ENCODE measurements at places on chromosomes 5 and 9. TPM values are rescaled to one million over a fixed set of nuclear protein-coding genes. Genes with fewer than 3 reads are reported as not detected.

DNA sequence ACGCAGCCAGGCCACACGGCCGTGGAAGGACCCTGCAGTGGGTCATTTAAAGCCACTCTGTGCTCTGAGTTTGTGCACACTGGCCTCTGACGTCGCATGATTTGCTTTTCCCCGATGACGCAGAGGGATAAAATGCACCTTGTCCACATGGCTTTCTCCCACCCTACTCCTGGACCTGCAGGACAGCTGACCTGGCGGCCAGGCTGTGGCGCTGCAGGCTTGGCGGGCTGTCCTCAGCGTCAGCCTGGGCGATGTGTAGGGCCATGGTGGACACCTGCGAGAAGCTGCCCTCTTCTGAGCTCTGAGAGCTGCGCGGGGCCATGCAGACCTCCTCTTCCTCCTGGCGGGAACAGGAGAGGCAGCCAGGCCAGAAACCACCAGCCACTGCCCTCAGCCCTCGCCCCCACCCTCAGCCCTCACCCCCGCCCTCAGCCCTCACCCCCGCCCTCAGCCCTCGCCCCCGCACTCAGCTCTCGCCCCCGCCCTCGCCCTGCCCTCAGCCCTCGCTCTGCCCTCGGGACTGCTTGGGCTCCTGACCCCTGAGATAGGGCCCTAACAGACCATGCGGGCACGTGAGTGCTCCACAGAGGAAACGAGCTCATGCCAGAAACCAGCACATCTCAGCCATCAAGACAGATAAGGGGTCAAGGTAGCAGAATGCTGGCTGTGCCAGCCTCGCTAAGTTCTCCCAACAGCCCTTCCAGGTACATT, 20.0 kb upstream of the SCGB3A1 start:
- no peak for DNase-seq

GRCh38 chr9:117234103-117234502, 180.8 kb downstream of the ASTN2 start:
- DNase-seq = no peak

GRCh38 chr9:104861397-104861796, 66.6 kb downstream of the ABCA1 start:
- no peak for DNase-seq

DNA sequence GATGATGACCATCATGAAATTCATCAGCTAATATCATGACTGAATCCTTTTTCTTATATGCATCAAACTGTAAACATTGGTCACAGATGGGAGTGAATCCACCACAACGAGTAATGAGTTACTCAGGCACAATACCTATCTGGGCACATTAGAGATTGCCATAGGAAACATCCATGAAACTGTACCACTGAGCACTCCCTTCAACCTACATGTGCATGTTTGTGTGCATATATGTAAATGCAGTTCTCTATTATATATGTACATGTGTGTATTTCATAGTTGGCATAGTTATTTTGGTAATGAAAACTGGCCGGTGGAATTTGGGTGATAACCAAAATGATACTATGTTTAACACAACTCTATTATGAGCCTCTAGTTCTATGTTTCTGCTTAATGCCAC, 387.3 kb upstream of the ARRDC3 start:
- no peak for DNase-seq

The LCN1 gene
- not detected for total RNA-seq

The OLFML2A gene
- 0.50 TPM for total RNA-seq

The FOXD4L5 gene
- not detected for total RNA-seq

The DENND1A gene
- 13.9 TPM for total RNA-seq
